ENCODE measurements at places on chromosomes 2 and 18.

DNA sequence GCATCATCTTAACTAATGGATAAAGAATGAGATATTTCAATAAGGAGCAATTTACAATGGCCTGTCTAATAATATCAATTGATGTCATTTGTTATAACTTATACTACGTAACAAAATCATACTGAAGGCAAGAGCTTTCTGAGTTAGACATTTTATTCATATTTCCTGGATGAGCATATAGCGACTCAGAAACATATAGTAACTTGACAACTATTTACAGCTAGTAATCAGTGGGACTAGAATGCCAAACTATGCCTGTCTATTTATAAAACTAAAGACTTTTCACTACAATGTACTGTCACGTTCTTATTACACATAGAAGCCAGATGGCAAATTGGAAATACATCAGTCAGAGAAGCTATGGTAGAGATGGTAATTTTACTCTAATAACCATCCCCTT, 766.2 kb upstream of the TMEFF2 start:
- DNase-seq: no peak
- H3K36me3 ChIP-seq: no peaks in the 10 kb centered on the region
- no peak overlapping the region for H3K27ac ChIP-seq
- H3K27me3 ChIP-seq: no peaks in the 10 kb centered on the region

GRCh38 chr2:85827879-85828569, 60.8 kb downstream of the ST3GAL5 start:
- H3K4me3 ChIP-seq: peak overlapping the region; percentile 28
- no peak for DNase-seq
- H3K4me1 ChIP-seq: peaks cover 40% of the 10 kb centered on the region
- H3K27me3 ChIP-seq: peaks cover 9% of the 10 kb centered on the region
- peak overlapping the region; percentile 30 for H3K27ac ChIP-seq
- H3K36me3 ChIP-seq: no peaks in the 10 kb centered on the region

DNA sequence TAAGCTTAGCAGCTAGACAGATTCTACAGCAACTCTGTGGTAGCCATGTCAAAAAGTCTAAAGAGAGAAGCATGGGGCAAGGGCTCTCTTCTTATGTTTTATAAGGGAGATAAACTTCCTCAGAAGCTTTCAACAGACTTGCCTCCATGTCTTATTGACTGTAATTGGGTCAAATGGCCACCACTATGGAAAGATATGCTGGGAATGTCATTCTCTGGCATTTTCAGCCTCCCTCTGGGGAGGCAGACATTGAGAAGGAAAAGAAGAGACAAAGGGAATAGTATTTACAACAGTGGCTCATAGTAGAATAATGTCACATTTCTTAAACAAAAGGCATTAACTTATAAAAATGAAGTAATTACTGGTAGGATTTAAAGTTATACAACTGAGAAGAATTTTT, 1964.5 kb upstream of the PIK3C3 start:
- H3K27me3 ChIP-seq: no peaks in the 10 kb centered on the region
- no peak overlapping the region for H3K27ac ChIP-seq
- DNase-seq: no peak
- no peak overlapping the region for H3K4me3 ChIP-seq
- no peaks in the 10 kb centered on the region for H3K36me3 ChIP-seq
- H3K4me1 ChIP-seq: no peaks in the 10 kb centered on the region

DNA sequence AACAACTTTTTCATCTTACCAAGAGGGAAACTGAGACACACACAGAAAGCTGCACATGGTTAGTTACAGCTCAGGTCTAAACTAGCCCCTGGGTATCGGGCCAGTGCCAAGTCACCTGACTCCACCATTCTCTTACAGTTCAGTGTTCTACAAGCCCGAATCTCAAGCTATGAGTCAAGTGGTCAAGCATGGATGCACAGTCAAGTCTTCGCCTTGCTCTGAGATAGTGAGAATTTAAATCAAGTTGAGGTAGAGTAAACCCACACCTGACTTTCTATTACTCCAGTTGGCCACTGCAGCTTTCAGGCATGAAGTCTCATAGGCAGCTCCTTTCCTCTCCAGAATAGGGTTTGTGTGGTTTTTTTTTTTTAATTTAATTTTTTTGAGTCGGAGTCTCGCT, 34.5 kb upstream of the ARL5A start:
- no peak overlapping the region for H3K4me3 ChIP-seq
- no peaks in the 10 kb centered on the region for H3K4me1 ChIP-seq
- DNase-seq: no peak
- H3K36me3 ChIP-seq: no peaks in the 10 kb centered on the region

- H3K36me3 ChIP-seq: no peaks in the 10 kb centered on the region
- no peak overlapping the region for H3K27ac ChIP-seq
Observed at GRCh38 chr2:387980-388421, 100.1 kb upstream of the ALKAL2 start.

- no peak overlapping the region for H3K4me3 ChIP-seq
- no peak overlapping the region for H3K27ac ChIP-seq
- DNase-seq: no peak
- peaks cover 3% of the 10 kb centered on the region for H3K27me3 ChIP-seq
- H3K4me1 ChIP-seq: no peaks in the 10 kb centered on the region
- H3K36me3 ChIP-seq: no peaks in the 10 kb centered on the region
Observed at GRCh38 chr2:150806336-150806735, 318.9 kb upstream of the RND3 start.

GRCh38 chr2:52404866-52405265, 1362.7 kb upstream of the CHAC2 start:
- H3K36me3 ChIP-seq: no peaks in the 10 kb centered on the region
- no peak for DNase-seq
- H3K4me3 ChIP-seq: no peak overlapping the region
- H3K27me3 ChIP-seq: no peaks in the 10 kb centered on the region
- no peaks in the 10 kb centered on the region for H3K4me1 ChIP-seq
- no peak overlapping the region for H3K27ac ChIP-seq

DNA sequence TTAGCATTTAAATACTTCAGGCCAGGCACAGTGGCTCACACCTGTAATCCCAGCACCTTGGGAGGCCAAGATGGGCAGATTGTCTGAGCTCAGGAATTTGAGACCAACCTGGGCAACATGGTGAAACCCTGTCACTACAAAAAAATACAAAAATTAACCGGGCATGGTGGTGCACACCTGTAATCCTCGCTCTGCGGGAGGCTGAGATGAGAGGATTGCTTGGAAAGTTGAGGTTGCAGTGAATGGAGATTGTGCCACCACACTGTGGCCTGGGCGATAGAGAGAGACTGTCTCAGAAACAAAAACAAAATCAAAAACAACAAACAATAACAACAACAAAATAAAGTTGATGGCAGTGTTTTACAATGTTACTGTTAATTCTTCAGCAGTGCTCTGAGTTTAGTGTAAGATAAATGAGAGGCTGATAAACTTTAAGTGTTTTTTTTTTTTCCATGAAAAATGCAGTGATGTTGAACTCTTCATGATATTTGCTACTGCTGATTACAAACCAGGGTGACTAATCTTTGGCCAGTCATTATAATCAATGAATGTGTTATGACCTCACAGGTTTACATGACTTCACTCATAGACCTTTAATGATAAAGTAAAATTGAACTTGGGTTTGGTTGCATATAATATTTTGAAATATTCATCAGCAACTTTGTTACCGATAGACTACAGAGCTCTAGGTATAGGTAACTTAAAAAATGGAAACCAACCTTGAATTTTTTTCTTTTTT, 2.5 kb downstream of the ITGAV start:
- H3K36me3 ChIP-seq: peaks cover 1% of the 10 kb centered on the region
- H3K4me1 ChIP-seq: peaks cover 34% of the 10 kb centered on the region
- DNase-seq: no peak
- peak overlapping the region; percentile 25 for H3K4me3 ChIP-seq
- no peak overlapping the region for H3K27ac ChIP-seq
- H3K27me3 ChIP-seq: no peaks in the 10 kb centered on the region

DNA sequence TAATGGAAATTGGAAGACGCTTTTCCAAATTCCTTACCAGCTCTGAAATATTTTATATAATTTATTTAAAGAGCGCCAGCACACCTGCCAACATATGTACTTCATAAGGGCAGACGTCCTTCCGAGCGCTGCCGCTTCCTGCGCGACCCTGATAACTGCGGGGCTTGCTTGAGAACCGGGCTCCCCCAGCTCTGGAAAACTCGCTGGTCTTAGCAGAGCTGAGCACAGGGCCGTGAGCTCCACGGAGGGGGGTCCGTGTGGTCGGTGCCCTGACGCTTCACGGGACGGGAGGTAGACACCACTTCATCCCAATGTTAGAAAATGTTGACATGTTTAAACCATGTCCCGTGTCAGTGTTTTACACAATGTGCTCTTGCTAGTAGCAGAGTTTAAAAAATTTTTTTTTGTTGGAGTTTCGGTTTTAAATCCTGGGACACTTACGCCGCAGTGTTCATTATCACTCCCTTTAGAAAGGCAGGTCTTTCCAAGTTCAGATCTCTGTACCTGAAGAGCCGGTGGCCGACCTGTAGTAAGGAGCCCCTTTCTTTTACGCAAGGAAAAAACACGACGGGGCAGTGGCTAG, 1.6 kb downstream of the NFATC1 start:
- H3K4me3 ChIP-seq: peak overlapping the region; percentile 90
- H3K4me1 ChIP-seq: peaks cover 36% of the 10 kb centered on the region

DNA sequence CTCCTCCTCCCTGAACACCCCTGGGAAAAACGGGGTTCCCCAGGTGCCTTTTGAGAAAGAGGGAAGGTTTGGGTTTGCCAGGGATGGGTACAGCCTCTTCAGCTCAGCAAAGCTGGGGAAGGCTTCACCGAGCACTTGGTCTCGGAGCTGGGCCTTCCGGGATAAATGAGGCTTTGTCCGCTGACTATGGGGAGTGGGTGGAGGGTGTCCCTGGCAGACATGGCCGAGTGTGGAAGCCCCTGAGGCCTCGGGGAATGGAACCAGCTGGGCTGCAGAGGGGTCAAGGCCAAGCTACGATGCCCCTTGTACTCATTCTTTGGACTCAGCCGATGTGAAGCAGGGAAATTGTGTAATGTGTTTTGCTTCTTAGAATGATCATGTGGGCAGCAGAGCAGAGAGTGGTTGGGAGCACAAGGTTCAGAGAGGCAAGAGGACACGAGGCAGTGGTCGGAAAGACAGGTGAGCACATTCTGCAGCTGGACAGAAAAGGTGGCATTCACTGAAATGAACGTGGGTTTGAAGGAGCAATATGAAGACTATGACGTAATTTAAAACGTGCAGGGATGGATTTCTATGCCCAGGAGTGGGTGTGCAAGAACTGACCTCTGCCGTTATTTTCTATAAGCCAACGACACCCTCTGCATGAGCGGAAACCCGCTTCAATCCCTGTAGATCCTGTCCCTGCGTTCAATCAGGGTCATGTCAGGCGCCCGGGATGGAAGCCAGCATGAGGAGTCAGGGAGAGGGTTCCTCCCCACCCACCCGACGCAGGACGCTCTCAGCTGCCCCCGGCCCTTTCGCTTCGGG, 142.6 kb downstream of the PXDN start:
- H3K27me3 ChIP-seq: peaks cover 2% of the 10 kb centered on the region
- no peak overlapping the region for H3K4me3 ChIP-seq
- DNase-seq: no peak
- no peaks in the 10 kb centered on the region for H3K36me3 ChIP-seq
- no peak overlapping the region for H3K27ac ChIP-seq
- no peaks in the 10 kb centered on the region for H3K4me1 ChIP-seq

- no peaks in the 10 kb centered on the region for H3K4me1 ChIP-seq
- no peak overlapping the region for H3K27ac ChIP-seq
- H3K27me3 ChIP-seq: peaks cover 2% of the 10 kb centered on the region
- no peak for DNase-seq
- no peaks in the 10 kb centered on the region for H3K36me3 ChIP-seq
Observed at GRCh38 chr2:235011929-235012631, 60.3 kb downstream of the SH3BP4 start.

- no peak for DNase-seq
- H3K4me1 ChIP-seq: peaks cover 56% of the 10 kb centered on the region
- peak overlapping the region; percentile 99 for H3K4me3 ChIP-seq
- H3K27me3 ChIP-seq: no peaks in the 10 kb centered on the region
Observed at GRCh38 chr2:216109962-216110614, 940 bp downstream of the XRCC5 start.

- no peaks in the 10 kb centered on the region for H3K36me3 ChIP-seq
- no peak for DNase-seq
Observed at GRCh38 chr2:164009756-164010337, 274.0 kb upstream of the FIGN start.

DNA sequence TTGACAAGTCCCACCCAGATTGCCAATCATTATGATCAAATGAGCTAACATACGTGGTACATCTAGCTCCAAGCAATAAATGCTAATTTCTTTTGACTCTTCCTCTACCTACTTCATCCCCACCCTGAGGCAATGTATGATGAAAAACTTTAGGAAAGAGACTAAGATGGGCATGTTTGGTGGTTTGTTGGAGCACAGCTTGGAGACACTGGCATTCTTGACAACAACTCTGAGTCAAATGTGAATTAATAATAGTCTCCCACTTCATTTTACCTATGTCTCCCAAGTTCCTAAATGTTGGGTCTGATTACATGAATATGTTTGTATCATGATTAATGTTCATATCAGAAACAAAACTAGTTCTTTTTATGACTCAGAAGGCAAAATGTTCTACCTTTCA, 36.6 kb downstream of the EXOC6B start:
- no peaks in the 10 kb centered on the region for H3K27me3 ChIP-seq
- no peaks in the 10 kb centered on the region for H3K36me3 ChIP-seq
- DNase-seq: no peak
- no peaks in the 10 kb centered on the region for H3K4me1 ChIP-seq
- no peak overlapping the region for H3K4me3 ChIP-seq

DNA sequence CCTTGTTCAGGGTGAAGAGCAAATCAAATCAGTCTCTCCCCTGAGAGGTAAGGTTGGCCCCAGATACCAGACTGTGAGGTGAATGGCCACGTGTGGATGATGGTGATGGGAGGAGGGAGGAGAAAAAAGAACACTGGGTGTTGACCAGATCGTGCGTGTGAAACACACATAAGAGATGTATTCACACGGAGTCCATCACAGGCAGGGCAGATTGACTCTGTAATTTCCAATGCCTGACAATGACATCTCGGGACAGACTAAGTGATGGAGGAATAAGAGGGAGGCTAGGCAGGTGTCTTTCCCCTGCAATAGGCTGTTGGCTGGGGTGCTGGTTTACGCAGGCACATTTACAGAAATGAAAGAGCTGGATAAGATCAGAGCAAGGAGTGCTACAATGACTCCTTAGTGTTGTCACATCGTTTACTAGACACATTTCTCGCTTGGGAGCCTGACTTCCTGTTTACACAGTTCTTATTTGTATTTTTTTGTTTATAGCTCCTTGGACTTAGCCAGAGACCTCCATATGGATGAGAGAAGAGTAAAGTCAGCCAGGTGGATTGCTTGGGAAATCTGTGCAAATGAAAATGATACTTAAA, 43.1 kb downstream of the CPO start:
- H3K27ac ChIP-seq: no peak overlapping the region
- no peaks in the 10 kb centered on the region for H3K27me3 ChIP-seq
- no peak overlapping the region for H3K4me3 ChIP-seq
- DNase-seq: no peak

DNA sequence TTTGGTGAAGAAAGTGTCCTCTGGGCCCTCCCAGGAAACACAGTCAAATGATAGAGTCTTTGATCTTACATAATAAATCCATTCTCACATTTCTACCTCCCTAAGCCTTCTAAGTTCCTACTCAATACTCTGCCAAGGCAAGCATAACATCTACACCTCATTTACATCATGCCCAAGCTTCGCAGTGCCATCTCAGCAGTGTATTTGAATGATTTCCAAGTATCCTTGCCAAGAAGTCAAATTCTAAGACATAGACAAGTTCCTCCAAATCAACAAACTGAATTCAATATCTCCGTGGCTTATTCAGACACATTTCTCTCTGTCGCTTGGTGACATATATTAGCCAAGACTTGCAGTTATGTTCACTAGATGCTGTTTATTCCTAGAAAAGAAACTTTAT, 8.1 kb upstream of the MLPH start:
- no peak overlapping the region for H3K4me3 ChIP-seq
- no peak overlapping the region for H3K27ac ChIP-seq
- no peaks in the 10 kb centered on the region for H3K36me3 ChIP-seq
- no peak for DNase-seq
